ENCODE measurements at places on chromosomes 11 and 22. TPM values are rescaled to one million over a fixed set of nuclear protein-coding genes. Genes with fewer than 3 reads are reported as not detected.

Gene RTN4R
- total RNA-seq: 2.2 TPM

Gene C11orf87
- not detected for total RNA-seq

Gene PDGFD
- not detected for total RNA-seq

Gene SLC22A12
- total RNA-seq: not detected

Gene SCGB1A1
- not detected for total RNA-seq

Gene SCN3B
- not detected for total RNA-seq

Gene ZC3H7B
- 66.0 TPM for total RNA-seq

GRCh38 chr11:80521592-80521991, 1080.8 kb upstream of the TENM4 start:
- DNase-seq: no peak

- no peak for DNase-seq
Measured at GRCh38 chr11:69368119-69368880, 74.3 kb downstream of the MYEOV start.

DNA sequence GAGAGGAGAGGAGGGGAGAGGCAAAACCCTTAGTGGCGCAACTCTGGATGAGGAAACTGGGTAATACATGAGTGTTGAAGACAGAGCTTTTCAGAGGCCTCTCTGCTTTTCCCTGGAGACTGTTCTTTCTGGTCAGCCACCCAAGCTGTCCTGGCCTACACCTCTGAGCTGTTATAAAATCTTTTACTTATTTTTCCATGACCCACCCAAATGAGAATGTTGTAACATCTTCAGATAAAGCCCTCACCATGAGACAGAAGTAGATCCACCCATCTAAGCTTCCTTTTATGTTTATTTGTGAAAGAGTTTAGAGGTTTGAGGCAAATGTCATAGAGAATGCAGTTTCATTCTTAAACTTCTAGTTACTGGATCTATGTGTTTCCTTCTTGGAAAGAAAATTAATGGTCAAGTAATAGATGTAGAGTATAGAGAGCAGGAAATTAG, 20.3 kb upstream of the APLP2 start:
- no peak for DNase-seq

DNA sequence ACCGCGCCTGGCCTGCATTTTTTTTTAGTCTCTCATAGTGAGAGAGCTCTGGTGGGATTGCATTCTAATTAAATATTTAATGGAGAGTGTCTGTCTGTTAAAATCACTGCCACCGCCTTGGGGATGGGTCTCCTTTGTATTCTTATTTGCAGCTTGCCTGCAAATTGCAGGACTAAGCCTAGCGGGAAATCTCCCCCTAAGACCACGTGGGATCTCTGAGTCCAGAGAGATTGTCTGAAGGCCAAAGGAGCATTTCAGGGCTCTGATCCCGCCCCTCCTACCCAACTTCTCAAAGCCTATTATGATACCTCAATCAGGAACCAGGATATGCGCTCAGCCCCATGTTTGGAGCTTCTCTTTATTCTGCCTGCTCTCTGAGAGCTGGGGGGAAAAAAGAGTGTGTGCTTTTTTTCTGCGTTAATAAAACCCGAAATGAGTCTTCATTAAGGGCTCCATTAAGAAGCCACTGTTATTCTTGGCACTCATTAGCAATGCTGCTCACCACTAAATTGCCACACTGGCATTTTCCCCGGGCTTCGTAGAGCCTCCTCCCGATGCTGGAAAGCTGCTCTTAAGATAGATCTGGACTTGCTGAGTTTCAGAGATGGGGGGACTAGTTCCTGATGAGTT, 92.9 kb upstream of the THY1 start:
- no peak for DNase-seq

- DNase-seq: no peak
Measured at GRCh38 chr11:8296872-8297271, 33.2 kb upstream of the LMO1 start.

DNA sequence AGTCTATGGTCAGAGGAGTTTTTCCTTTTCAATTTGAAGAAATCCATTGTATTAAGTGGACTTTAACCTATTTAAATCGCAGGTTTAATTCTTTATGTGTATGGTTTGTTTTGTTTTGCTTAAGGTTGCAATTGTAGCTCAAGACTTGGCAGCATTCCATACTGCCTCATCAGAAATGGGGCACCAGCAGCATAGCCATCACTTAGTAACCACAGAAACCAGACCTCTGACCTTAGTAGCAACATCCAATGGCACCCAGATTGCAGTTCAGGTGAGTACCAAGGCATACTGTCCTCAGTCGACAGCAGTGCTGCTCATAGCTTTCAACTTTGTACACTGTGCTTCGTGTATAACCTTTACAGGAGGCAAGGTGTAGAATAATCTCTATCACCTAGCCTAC, 48.4 kb upstream of the WEE1 start:
- DNase-seq: no peak

- peak; percentile 59 for DNase-seq
Measured at GRCh38 chr11:64226507-64227051, 505 bp downstream of the NUDT22 start.

DNA sequence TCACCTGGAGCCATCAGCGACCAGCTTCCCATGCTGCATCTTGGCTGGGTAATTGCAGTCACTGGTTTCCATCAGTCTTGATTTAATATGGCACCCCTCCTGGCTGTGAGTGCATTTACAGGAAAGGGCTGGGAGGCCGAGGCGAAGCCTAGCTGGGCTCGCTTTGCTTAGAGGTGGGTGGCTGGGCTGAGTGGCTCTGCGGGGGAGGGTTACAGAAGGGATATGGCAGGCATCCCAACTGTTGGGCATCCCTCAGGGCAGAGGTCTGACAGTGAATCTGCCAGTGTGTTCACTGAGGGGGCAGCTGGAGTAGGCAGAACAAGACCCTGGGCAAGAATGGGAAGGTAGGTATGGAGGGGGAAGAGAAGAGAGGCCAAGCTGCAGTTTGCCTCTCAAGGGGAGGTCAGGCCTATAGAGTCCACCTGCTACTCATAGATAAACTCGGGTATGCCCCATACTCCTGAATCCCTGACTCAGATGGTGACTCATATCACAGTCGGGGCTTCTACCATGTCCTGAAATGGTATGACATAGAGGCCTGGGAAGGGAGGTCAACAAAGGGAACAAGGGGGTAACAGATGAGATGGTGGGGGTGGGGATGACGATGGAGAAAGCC, 77.5 kb upstream of the PHOX2A start:
- DNase-seq: no peak

GRCh38 chr11:74546752-74547151, 45.6 kb upstream of the POLD3 start:
- DNase-seq: no peak

DNA sequence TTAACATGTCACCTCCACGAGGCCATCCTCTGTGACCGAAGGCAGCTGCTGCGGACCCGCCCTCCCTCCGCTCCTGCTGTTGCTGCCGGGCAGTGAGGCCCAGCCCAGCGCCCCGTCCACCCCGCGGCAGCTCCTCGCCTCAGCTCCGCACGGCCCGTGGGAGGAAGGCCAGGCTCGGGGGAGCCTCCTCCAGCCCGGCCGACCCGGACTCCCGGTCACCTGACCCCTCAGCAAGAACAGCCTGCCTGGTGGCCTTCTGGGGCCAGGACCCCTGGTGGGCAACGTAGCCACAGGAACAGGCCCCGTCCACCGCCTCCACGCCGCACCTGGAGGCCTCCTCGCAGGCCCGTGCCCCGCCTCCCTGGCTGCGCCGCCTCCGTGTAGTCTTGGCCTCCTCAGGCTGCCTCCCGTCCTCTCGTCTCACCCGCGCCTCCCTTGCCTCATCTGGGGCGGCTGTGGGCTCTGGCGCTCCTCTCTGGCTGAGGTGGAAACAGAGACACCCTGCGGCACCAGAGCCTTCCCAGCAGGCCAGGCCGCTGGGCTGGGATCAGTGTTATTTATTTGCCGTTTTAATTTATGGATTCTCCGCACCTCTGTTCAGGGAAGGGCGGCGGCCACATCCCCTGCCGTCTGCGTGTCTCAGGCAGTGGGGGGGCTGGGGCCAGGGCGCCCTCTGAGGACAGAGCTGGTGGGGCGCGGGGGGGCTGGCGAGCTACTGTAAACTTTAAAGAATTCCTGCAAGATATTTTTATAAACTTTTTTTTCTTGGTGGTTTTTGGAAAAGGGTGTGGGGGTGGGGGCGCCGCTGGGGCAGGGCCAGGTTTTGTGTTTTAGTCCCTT, 25.4 kb downstream of the MOB2 start:
- no peak for DNase-seq

DNA sequence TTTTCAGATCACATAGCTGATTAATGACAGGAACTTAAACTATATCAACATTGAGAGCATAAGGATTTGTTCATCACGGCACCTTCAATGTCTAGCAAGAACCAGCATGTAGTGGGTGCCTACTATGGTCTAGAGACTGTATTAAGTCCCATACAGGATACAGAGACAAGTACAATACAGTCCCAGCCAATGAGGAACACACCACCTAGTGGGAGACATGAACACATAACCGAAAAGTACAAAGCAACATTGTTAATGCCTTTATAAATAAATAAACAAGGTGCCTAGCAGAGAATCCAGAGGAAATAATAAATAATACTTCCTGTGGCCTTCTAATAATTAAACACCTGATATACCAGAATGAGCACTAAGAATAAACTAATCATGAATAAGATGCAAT, 87.7 kb upstream of the OPCML start:
- DNase-seq: no peak

DNA sequence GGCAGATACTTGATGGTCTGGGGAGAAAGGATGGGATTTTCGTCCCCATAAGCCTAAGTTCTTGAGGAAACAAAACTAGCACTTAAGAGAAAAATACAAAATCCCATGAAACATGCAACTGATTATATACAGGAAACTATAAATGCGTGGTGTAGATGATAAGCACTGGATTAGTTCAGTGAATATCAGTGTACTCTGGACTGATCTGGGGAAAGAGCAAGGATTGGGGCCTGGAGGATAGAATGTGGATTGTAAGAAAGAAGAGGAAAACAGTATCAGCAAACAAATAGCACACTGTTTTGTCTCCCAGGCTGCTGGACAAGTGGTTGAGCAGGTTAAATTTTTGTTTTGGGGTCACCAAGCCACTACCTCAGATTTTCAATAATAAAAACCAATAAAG, 49.8 kb downstream of the DCUN1D5 start:
- no peak for DNase-seq

GRCh38 chr11:2929531-2929949, 320 bp upstream of the PHLDA2 start:
- peak; percentile 49 for DNase-seq

GRCh38 chr11:11243590-11244469, 109.2 kb downstream of the CSNK2A3 start:
- DNase-seq: no peak

GRCh38 chr11:113974741-113975470, at the start of gene HTR3A:
HTR3A (plus strand) TSS chr11:113975108; CDS start chr11:113975326, 218 bp downstream.
- DNase-seq: no peak

GRCh38 chr11:106957030-106957482, 61.2 kb downstream of the GUCY1A2 start:
- no peak for DNase-seq

DNA sequence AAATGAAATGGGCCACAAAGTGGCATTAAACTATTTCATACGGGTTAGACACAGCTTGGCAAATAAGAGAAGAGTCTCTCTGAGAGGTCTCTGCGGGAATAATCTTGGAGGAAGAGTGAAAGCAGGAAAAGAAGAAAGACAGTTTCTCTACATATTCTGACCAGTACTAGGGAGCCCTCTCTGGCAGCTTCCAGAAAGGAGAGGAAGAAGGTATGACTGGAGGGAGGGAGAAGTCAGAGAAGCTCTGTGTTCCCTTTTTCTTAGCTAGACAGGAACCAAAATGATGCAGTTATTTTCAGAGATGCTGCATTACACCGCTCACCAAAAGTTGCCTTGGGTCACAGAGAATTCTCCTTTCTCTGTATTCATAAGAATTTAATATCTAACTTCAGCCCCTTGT, 382.1 kb downstream of the KCNA4 start:
- DNase-seq: no peak

DNA sequence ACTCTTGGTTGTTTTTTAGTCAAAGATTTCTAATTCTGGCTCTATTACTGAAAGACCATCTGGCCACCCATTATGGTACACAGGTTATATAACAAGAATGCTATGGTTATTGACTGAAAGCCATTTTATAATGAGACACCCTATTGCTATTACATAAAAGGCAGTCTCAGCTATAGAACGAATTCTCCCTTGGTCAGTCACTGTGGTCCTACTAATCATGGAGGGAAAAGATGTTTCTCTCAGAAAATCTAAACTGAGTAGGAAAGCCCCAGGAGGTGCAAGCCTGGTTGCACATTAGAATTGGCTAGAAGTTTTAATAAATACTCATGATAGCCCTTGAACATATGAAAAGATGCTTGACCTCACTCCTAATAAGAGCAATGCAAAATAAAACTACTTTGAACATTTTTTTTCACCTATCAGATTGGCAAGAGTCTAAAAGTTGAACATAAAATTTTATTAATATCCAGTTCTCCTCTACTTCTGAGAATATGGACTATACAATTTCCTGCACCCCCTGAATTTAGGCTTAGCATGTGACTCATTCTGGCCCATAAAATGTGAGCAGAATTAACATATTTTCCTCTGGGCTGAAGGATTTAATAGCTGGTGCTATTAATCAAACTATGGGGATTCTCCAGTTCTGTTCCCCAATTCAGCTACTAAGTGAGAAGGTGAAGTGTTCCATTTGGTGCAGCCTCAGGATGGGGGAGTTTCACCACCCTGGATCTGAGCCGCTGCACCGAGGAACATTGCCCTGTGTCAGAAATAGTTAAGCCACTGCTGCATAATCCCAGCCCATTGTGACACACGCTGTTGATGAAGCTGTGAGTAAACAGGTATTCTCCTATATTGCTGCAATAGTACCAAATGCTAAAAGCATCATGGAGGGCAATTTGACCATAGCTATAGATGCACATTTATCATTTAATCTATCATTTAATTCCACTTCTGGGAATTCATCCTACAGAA, 11.5 kb upstream of the CRKL start:
- DNase-seq: no peak

GRCh38 chr11:36044636-36045035, 100.8 kb downstream of the LDLRAD3 start:
- DNase-seq: no peak

- no peak for DNase-seq
Measured at GRCh38 chr11:968822-969221, 43.2 kb downstream of the AP2A2 start.

- DNase-seq: no peak
Measured at GRCh38 chr11:75286826-75287465, 46.4 kb downstream of the TPBGL start.
